ENCODE measurements at places on chromosomes 2 and 18. TPM values are rescaled to one million over a fixed set of nuclear protein-coding genes. Genes with fewer than 3 reads are reported as not detected.

DNA sequence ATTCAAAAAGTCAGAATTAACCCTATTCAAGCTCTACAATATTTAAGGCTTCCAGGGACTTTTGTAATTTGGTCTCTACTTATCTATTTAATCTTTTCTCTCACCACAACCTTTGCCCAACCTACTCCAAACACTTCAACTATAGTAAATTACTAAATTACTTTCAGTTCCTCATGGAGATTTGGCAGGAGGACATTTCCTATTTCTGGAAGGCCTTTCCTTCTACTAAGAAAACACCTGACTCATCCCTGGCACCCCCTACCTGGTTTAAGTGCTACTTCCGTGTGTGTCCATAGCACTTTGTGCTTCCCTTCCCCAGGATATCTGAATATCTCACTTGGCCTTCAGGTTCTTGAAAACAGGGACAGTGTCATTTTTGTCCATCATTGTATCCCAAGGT is 96.3 kb downstream of the UPP2 start:
- no peak for DNase-seq

DNA sequence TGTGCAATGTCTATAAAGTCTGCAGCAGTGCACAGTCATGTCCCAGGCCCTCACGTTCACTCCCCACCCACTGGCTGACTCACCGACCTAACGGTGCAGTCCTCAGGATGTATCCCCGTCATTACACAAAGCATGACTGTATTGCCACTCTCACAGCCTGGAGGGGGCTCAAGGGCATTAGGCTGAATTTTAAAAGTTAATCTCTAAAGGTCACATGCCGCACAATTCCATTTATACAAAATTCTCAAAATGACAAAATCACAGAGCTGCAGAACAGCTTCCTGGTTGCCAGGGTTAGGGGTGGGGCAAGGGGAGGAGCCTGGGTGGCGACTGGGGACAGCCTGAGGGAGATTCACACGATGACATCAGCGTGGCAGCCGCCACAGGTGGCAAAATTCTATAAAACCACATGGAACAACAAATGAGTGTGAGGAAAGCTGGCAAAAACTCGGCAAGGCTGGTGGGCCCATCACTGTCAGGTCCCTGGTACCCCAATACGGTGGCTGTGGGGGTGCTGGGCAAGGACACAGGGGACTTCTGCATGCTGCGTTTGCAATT is 97.6 kb downstream of the NDUFA10 start:
- DNase-seq: peak; percentile 3

GRCh38 chr2:218216336-218216673 is 684 bp upstream of the ARPC2 start:
- DNase-seq: no peak

Gene IL1RL1
- total RNA-seq: 93.2 TPM
